ENCODE measurements at places on chromosomes 12 and 14.

GRCh38 chr14:90656973-90657372 is 159.3 kb downstream of the TTC7B start:
- DNase-seq = no peak

DNA sequence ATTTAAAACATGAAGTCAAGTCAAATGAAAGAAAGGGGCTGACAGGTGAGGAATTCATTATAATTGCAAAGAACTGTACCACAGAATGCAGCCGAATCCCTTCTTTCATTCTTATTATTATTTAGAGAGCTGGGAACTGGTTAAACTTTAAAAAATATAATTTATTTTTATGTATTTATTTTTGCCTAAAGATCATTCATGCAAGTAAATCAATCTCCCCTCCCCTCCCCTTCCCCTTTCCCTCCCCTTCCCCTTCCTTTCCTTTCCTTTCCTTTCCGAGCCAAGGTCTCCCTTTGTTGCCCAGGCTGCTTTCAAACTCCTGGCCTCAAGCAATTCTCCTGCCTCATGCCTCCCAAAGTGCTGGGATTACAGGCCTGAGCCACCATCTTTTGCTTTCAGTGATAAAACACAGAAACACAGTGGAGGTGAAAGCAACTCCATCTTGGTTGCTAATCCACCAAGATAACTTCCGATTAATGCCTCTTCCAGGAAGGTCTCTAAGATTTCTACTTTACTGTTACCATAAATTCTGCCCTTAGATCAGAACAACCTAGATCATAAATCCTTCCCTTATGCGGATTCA is 6.0 kb upstream of the UBC start:
- no peak for DNase-seq

- no peak for DNase-seq
These were observed 92.5 kb downstream of the STAB2 start for GRCh38 chr12:103679421-103680170.

DNA sequence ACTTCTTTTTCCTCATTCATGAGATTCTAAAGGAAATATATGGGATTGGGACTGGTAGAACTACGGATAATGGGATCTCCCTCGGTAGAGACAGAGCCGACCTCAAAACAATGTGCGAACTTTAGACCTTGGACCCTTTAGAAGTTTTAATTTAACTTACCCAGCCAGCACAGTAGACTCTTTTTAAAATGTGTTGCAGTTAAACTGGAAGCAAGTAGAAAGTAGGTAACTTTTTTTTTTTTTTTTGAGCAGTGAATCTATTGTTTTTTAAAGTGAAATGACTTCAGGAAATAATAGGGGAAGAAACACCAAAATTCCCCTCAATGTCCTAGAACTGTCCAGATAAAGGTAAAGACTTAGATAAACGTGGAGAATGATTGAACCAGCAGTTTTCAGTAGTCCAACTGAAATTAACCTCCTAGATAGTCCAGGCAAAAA is 1.1 kb upstream of the ATXN2 start:
- no peak for DNase-seq

DNA sequence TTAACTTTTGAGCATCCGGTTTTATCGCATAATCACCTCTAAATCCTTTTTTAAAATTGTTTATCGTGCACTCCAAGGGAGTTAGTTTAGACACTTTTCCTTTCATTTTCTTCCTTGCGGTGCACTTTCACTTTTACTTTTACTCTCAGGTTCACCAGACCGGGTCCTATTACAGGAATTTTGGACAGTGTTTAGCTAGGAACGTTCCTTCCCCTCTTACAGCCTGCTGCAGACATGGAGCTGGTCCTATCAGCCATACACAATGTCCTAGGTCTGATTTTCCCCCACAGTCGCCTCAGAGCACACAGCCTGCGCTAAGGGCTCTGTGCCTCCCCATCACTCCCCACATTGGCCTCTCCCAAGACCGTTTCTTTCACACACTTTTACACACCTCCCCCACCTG is 103.9 kb downstream of the ALG10 start:
- no peak for DNase-seq

- no peak for DNase-seq
These were observed 17.8 kb downstream of the SINHCAF start for GRCh38 chr12:31308116-31308515.

DNA sequence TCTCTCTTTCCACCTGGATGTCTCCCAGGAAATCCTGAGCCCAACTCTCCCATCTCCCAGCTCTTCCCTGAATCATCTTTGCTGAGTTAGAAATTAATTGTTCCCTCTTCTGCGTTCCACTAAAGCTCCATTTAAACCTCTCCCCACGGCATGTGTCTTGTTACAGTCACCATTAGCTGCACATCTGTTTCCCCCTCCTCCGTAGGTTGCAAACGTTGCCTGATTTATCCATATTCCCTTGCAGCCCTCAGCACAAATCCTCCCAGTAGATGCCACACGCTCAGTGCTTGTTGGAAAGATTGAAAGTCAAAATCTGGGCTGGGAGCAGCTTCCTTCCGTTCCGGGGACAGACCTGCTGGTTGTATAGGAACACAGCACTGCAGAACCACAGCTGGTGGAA is 90.4 kb downstream of the SLC24A4 start:
- no peak for DNase-seq

GRCh38 chr12:93102744-93103143 is 173.6 kb upstream of the EEA1 start:
- DNase-seq = no peak

GRCh38 chr12:18797604-18798003 is 59.7 kb downstream of the CAPZA3 start:
- no peak for DNase-seq

DNA sequence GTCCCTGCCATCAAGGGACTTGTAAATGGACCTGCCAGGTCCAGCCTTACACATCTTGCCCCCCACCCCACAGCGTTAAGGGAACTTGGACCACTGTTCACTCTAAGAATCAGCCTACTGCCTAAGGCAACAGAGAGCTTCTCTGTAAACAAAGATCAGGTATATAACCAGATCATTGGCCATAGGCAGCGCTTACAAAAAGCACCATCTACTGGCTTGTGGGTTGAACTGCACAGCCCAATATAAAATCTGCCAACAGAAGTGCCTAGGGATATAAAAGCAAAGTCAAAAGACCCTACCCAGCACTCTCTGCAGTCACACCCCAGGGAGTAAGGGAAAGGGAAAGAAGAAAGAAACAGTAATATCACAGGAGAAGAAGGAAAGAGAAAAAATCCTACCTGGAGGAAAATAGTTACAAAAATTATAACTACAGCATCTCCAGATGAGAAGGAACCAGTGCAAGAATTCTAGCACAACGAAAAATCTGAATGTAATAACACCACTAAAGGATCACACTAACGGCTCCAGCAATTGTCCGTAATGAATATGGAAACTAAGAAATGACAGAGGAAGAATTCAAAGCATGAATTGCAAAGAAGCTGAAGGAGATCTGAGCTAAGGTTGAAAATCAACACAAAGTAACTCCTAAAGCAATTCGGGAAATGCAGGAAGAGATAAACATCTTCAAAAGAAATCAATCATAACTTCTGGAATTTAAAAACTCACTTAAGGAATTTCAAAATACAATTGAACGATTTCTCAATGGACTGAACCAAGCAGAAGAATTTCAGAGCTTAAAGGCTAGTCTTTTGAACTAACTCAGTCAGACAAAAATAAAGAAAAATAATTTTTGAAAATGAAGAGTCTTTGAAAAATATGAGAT is 95.2 kb upstream of the PCED1B start:
- peak; percentile 67 for DNase-seq

GRCh38 chr12:67426067-67426466 is 156.9 kb downstream of the CAND1 start:
- peak; percentile 69 for DNase-seq

- peak; percentile 69 for DNase-seq
These were observed at the start of gene TRAF3 for GRCh38 chr14:102776761-102777710. Gene TRAF3, plus strand, starts transcription at chr14:102777449. Its CDS starts 92,753 bp downstream, at chr14:102870202.

DNA sequence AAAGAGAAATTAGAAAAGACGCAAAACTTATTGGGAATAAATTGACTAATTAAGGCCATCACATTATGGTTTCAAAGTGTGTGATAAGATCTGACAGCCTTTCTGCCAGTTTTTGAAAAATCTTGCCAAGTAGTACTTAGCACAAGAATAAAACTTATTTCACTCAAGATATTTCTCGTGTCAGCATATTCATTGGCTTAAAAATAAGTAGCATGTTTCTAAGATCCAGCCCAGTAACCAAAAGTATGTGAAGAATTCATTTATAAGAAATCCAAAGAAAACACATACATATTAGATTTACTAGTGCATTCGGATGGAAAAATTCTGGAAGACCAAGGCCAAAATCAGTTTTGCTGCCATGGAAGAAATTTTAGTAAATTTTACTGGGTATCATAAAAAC is 1135.0 kb downstream of the GALC start:
- peak; percentile 19 for DNase-seq

GRCh38 chr14:92914087-92914656 is 8.8 kb upstream of the CHGA start:
- DNase-seq = peak; percentile 66

DNA sequence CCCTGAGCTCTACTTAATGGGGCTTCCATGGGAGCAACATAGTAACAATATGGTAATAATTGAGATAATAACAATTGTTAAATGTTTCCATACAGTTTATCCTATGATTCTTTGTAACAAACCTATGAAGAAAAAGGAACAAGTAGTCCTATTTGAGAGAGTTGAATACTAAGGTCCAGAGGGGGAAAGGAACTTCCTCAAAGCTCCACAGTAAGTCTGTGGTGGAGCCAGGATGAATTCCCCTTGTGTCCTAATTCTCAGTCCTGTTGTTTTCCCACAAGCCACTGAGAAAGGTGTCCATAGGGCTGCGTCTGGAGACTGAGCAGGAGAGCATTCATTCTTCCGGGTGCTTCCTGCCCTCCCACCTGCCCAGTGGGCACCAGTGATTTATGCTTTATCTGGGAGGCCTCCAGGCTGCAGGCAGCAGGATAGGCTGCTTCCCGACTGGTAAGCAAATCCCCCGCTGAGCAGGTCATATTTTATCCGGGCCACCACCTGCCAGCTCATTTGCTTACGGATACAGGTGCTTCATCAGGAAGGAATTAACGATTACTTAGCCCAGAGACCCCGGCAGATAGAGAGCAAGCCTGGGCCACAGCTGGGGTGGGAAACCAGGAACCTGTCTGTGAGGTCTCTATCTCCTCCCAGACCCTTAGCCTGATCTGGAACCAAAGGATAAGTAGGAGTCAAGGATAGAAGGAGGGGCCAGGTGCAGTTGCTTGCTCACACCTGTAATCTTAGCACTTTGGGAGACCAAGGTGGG is 33.9 kb upstream of the FAM222A start:
- DNase-seq = no peak

GRCh38 chr12:50933459-50934124 is 18.8 kb upstream of the HIGD1C start:
- peak; percentile 22 for DNase-seq

DNA sequence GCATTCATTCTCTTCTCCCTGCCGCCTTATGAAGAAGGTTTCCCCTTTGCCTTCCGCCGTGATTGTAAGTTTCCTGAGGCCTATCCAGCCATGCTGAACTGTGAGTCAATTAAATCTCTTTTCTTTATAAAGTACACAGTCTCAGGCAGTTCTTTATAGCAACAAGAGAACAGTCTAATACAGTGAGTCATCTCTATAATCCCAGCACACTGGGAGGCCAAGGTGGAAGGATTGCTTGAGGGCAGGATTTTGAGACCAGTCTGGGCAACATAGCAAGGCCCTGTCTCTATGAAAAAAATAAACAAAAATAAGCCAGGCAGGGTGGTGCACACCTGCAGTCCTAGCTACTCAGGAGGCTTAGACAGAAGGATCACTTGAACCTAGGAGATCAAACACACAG is 259.9 kb downstream of the CEP128 start:
- DNase-seq = no peak

- no peak for DNase-seq
These were observed 126.9 kb downstream of the SLC25A47 start for GRCh38 chr14:100450049-100450448.

GRCh38 chr14:60508363-60508706 is 611 bp upstream of the SIX6 start:
- DNase-seq = no peak

DNA sequence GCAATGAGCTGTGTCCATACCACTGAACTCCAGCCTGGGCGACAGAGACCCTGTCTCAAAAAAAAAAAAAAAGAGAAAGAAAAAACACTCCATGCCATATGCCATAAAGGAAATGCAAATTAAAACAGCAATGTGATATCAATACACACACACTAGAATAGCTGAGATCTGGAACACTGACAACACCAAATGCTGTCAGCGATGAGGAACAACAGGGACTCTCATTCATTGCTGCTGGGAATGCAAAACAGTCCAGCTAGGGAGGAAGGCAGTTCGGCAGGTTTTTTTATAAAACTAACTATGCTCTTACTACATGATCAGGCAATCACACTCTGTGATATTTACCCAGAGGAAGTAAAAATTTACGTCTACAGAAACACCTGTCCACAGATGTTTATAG is 3.4 kb upstream of the ABCB9 start:
- DNase-seq = no peak

DNA sequence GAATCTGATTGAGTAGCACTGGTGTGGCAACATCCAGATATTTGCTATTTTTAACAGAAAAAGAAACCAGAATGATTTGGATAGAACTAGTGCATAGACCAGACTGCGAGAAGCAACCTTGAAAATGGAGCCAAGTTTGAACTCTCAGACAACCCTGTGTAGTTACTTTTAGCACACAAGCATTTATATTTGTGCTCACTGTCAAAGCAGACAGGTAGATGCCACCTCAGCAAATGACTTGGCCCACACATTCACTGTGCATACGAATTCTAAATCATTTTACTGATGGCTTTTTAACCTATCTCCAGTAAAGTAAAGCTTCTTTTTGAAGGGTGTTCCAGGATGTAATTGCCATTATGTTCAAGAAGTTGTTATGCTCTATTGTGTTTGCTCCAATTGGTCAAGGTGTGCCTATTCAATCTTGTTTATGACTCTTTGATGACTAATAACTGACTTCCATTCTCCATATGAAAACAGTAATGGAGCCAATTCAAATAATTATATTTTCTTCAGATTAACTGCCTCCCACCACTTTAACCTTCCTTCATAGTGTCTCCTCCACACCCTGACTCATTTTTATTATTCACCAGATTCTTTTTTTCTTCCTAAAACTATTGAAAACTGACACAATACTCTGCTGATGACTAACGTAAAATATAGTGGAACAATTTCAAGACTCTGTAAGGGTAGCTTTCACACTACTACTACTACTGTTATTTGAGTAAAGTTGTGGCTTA is 138.5 kb downstream of the CCER1 start:
- DNase-seq = no peak

- no peak for DNase-seq
These were observed 26.6 kb downstream of the FUT8 start for GRCh38 chr14:65439117-65439516.

- DNase-seq = no peak
These were observed 2.6 kb downstream of the TMEM132D start for GRCh38 chr12:129901254-129901653.

DNA sequence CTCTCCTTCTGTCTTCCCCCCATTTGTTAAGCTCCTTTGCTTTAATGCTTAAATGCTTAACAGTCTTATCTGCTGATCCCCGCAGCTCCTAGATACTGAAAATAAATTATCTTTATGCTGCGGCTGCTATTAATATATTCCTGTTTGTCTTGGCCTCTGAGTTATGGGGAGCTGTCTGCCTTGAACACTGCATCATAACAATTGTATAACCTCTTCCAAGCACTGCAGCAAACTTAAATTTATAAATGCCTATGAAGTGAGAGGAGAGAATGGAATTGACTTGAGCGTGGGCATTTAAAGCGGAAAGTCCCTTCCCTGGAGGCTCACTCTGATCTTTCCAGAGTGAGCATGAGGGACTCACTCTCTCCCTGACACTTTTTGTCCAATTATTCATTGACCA is 23.1 kb upstream of the DCP1B start:
- DNase-seq = no peak

- no peak for DNase-seq
These were observed 3.0 kb downstream of the IFI27 start for GRCh38 chr14:94113490-94113889.

- no peak for DNase-seq
These were observed 230.0 kb upstream of the EGLN3 start for GRCh38 chr14:34180869-34181268.
